ENCODE measurements at places on chromosomes 11 and 22.

GRCh38 chr22:19622061-19622441, 92.3 kb upstream of the SEPTIN5 start:
- DNase-seq, result no peak

DNA sequence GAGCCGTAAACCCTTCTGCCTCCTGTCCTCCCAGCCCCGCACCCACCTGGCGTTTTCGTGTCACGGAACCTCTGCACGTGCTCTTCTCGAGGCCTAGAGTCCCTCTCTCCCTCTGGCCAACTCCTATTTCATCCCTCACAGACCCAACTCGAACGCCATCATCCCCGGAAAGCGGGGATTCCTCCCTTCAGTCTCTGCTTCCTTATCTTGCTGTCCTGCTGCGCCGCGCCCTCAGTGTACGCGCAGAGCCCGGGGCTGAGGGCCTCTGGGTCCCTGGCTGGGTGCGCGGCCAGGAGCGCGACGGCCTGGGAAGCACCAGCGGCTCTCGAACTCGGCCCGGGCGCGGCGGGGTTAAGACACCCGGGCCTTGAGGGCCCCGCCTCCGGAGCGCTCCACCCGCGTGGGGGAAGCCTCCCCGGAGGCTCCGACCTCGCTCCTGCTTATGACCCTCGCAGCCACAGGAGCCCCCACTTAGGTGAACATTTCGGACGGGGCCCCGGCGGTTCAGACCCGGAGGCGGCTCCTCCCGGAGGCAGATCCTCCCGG, 398 bp upstream of the ATG16L2 start:
- DNase-seq, result no peak

DNA sequence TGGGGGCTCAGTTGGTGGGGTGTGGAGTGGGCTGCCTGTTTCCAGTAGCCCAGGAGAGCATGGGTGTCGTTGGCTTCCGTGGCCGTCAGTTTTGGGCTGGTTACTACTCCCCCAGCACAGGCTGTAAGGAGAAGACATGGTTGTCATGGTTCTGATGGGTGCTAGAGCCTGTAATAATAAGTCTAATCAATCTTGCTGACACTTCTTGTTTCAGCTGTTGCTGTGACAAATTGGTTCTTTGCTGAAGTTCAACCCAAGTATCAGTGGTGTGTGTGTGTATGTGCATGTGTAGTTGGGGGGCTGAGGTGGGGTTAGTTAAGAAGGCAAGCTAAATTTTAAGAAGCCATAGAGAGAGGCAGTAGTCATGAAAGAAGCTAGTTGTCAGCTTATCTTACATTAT, 61.3 kb upstream of the DBX1 start:
- no peak for DNase-seq

DNA sequence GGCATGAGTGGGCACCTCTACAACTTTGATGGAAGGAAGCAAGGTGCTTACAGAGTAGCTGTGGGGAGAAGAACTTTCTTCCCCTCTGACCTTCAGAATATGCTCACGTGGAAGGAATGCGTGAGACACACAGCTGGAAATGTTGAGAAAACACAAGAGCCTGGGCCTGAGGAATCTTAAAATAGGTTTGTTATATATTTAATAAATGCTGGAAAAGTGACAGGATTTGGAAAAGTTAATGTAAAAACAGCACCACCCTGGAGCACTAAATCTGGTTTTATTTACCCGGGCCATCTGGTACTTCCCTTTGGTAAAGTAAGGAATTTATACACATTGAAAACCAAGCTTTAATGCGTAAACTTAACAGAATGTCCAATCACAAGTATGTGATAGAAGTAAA, 14.0 kb upstream of the AMPD3 start:
- DNase-seq, result no peak

DNA sequence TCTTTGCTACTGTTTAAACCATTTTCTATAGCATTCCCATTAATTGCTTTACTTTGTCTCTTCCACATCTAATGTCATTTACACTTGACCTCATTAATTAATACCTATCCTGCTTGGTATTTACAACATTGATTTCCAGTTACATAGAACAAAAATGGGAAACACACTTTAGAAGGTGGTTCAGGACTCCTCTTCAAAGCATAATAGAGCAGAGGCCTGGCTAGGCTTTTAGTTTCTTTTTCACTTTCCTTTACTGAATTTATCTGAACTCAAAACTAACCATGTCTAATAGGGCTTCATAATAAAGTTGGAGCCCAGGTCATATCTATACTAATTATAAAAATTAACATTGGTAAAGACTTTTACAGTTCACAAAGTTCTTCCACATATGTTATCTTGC, 648.0 kb upstream of the KIRREL3 start:
- DNase-seq, result no peak

GRCh38 chr11:24509114-24509513, 12.3 kb downstream of the LUZP2 start:
- no peak for DNase-seq

GRCh38 chr22:46726066-46726985, 11.7 kb downstream of the CERK start:
- DNase-seq, result no peak

Measured in activated naive CD4-positive, alpha-beta T cell treated with Interleukin-2 at 50 U/mL for 16 hours (primary cell).